Activated CD8-positive, alpha-beta T cell treated with anti-CD3 and anti-CD28 coated beads, Interleukin-2, amount 10 ng/mL, durations not matched to agents 7 days and 5 days (primary cell): ENCODE measurements at places on chromosomes 4 and X. TPM values are rescaled to one million over a fixed set of nuclear protein-coding genes. Genes with fewer than 3 reads are reported as not detected.

Gene EDNRA
- not detected for total RNA-seq

Gene SLC25A43
- 7.8 TPM for total RNA-seq

Gene TASL
- 3.0 TPM for total RNA-seq

Gene KCTD8
- total RNA-seq = not detected

Gene POU4F2
- not detected for total RNA-seq

Gene CAMK2D
- 30.7 TPM for total RNA-seq

Gene ANKRD50
- total RNA-seq = 0.13 TPM

Gene SLITRK4
- total RNA-seq = not detected

- no peaks in the 10 kb centered on the region for H3K4me1 ChIP-seq
- H3K27ac ChIP-seq = no peak overlapping the region
- H3K27me3 ChIP-seq = peaks cover 4% of the 10 kb centered on the region
- H3K4me3 ChIP-seq = no peak overlapping the region
Observed at GRCh38 chr4:128654465-128654864, 155.0 kb upstream of the JADE1 start.

- DNase-seq = no peak
- peaks cover 19% of the 10 kb centered on the region for H3K4me1 ChIP-seq
- no peaks in the 10 kb centered on the region for H3K27me3 ChIP-seq
- H3K36me3 ChIP-seq = no peaks in the 10 kb centered on the region
Observed at GRCh38 chr4:1610791-1611500, 73.2 kb downstream of the FAM53A start.

GRCh38 chrX:11244636-11245035, 48.6 kb upstream of the AMELX start:
- no peaks in the 10 kb centered on the region for H3K36me3 ChIP-seq
- DNase-seq = no peak
- H3K27me3 ChIP-seq = no peaks in the 10 kb centered on the region
- no peak overlapping the region for H3K4me3 ChIP-seq
- H3K4me1 ChIP-seq = no peaks in the 10 kb centered on the region

- no peak overlapping the region for H3K4me3 ChIP-seq
- no peaks in the 10 kb centered on the region for H3K36me3 ChIP-seq
- H3K27ac ChIP-seq = no peak overlapping the region
- no peaks in the 10 kb centered on the region for H3K27me3 ChIP-seq
Observed at GRCh38 chrX:131577413-131577812, 33.5 kb downstream of the OR13H1 start.

DNA sequence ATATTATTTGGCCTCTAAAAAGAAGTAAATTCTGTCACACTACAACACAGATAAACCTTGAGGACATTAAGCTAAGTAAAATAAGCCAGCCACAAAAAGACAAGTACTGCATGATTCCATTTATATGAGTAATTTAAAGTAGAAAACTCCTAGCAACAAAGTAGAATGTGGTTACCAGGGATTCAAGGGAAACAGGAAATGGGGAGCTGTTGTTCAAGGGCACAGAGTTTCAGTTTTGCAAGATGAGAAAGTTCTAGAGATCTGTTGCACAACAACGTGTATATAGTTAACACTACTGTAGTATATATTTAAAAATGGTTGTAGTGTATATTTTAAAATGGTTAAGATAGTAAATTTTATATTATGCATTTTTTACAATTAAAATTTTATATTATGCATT, 25.4 kb downstream of the SEC31A start:
- DNase-seq = peak; percentile 49
- H3K4me3 ChIP-seq = peak overlapping the region; percentile 62
- H3K27me3 ChIP-seq = no peaks in the 10 kb centered on the region
- peaks cover 40% of the 10 kb centered on the region for H3K4me1 ChIP-seq
- peaks cover 74% of the 10 kb centered on the region for H3K36me3 ChIP-seq

DNA sequence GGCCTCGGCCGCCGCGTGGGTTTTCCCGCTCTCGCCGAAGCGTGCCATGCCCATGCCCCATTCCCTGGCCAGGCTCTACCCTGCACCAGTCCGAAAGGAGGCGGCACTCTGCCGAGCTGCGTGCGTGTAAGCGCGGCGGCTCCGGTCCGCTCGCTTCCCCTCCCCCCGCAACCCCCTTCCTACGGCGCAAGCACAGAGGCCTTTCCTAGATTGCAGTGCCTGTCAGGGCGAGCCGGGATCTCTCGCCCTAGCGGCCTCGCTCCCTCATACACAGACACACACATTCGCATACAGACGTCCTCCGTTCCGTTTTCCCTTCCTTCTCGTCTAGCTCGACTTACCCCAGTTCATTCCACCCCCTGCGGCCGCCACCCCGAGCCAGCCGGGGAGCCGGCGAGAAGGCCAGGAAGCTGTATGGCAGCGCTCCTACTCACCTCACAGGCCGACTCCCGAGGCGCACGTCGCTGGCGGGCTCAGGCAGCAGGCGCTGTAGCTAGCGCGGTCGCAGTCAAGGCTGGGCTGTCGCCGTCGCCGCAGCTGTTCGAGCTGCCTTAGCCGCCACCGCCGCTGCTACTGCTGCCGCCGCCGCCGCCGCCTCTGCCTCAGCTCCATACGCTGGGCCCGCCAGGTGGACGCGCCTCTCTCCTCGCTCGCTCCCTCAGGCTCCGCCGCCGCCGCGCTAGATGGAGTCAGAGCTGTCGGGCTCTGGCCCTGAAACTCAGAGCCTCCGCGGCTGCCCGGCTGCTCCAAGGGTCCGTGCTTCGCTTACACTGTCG, 615 bp downstream of the NEXMIF start:
- peaks cover 12% of the 10 kb centered on the region for H3K4me1 ChIP-seq
- peaks cover 18% of the 10 kb centered on the region for H3K27me3 ChIP-seq
- peak overlapping the region; percentile 86 for H3K27ac ChIP-seq
- DNase-seq = peak; percentile 39

- no peaks in the 10 kb centered on the region for H3K36me3 ChIP-seq
- DNase-seq = no peak
- no peaks in the 10 kb centered on the region for H3K27me3 ChIP-seq
Observed at GRCh38 chr4:116387937-116388474, 697.4 kb downstream of the TRAM1L1 start.

GRCh38 chr4:68182382-68182820, 52.7 kb upstream of the TMPRSS11F start:
- H3K27me3 ChIP-seq = no peaks in the 10 kb centered on the region
- no peak overlapping the region for H3K4me3 ChIP-seq
- no peak overlapping the region for H3K27ac ChIP-seq
